Stimulated activated CD8-positive, alpha-beta memory T cell treated with anti-CD3 and anti-CD28 coated beads, Interleukin-7, amount 100 ng/mL, for 24 hours (primary cell): ENCODE measurements at places on chromosomes 7 and 10.

GRCh38 chr10:73717556-73717955 lies 19.6 kb upstream of the AGAP5 start:
- no peak for DNase-seq

- DNase-seq, result no peak
Measured at GRCh38 chr7:142185801-142186200, 72.1 kb downstream of the PRSS58 start.

DNA sequence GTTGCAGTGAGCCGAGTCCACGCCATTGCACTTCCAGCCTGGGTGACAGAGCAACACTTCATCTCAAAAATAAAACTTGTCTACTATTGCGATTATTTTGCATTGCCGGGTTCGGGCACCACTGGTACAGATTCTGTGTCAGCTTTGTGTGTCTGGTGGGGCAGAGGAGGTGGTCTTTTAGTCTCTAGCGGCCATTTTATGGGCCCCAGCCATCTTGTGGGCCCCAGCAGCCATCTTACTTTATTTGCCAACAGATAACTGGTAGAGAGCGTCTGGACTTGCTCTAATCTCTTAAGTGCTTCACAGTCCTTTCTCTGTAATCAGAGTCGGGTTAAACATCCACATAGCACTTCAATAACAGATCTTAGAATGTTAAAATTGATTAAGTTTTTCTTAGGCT lies 4.9 kb downstream of the BUD23 start:
- no peak for DNase-seq

- DNase-seq, result no peak
Measured at GRCh38 chr10:22483132-22483531, 137.8 kb downstream of the SPAG6 start.

DNA sequence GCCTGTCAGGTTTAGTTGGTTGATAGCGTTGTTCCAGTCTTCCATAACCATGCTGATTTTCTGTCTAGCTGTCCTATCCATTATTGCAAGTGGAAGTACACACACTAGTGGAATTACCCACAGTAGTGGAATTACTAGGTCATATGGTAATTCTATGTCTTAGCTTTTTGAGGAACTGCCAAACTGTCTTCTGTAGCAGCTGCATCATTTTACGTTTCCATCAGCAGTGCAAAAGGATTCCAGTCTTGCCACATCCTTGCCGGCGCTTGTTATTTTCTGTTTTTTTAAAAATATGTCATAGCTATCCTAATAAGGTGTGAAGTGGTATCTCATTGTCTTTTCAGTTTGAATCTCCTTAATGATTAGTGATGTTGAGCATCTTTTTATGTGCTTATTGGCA lies 17.2 kb upstream of the RHBDD2 start:
- DNase-seq, result no peak

DNA sequence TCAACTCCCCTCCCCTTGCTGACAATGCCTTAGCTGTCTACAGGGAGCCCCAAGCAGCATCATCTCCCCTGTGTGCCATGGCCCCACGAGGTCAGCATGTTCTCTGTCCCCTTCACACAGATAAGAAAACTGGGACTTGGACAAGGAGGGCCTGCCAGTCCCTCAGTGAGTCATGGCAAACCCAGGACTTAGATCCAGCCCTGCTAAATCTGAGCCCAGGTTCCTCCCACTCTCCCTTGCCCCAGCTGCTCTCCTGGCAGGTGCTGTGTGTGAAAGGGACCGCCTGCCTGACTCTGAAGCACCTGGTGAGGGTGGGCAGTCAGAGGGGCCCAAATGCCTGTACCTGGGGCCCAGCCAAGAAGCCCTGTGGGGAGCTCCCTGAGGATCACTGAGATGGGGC lies 7.4 kb downstream of the CRHR2 start:
- DNase-seq, result no peak

DNA sequence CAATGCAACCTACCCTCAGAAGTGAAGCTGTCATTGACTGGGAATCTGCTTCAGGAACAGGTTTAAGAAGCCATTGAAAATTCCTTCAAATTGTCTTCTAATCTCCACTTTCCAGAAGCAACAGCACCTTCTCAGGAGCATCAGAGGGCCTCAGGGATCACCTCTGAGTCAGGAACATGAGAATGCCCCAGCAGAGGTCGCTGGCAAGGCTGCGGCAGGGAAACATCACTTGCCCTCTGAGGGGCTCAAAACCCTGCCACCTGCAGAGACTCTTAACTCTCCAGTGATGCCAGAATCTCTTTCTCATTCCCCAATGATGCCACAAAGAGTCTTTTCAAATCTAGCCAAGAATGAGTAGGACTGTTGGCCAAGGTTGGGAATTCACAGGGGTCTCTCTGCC lies 5.9 kb upstream of the MAPK8 start:
- no peak for DNase-seq

DNA sequence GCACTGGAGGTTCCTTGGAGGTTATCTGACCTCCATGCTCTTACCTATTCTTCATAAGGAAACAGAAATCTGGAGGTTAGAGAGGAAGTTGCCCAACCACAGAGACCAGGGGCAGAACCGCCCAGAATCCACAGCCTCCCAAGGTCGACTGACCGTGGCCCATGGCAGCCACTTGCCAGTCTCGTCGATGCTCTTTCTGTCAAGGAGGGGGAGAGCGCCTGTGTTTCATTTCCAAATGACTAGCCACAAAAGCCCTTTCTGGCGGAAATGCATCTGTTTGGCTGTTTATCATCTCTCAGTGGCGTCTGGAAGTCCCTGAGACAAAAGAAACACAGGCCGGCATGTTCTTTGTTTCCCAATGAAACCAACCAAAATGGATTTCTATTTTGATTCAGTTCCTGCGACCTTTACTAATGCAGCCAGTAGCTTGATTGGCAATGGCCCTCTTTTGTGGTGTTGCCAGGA lies 2.9 kb downstream of the RAMP3 start:
- DNase-seq, result no peak

DNA sequence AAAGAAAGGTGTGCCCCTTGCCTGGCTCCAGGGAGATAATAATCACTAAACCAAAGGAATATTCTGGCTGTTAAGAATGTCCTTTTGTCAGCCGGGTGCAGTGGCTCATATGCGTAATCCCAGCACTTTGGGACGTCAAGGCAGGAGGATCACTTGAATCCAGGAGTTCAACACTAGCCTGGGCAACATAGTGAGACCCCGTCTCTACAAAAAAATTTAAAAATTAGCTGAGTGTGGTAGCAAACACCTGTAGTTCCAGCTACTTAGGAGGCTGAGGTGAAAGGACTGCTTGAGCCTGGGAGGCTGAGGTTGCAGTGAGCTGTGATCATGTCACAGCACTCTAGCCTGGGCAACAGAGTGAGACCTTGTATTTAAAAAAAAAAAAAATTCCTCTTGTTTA lies 74.1 kb downstream of the HERC4 start:
- DNase-seq, result no peak

- peak; percentile 46 for DNase-seq
Measured at GRCh38 chr10:68900427-68901104, 549 bp upstream of the DDX50 start.

GRCh38 chr7:80257756-80258155 lies 123.1 kb downstream of the GNAI1 start:
- DNase-seq, result no peak

DNA sequence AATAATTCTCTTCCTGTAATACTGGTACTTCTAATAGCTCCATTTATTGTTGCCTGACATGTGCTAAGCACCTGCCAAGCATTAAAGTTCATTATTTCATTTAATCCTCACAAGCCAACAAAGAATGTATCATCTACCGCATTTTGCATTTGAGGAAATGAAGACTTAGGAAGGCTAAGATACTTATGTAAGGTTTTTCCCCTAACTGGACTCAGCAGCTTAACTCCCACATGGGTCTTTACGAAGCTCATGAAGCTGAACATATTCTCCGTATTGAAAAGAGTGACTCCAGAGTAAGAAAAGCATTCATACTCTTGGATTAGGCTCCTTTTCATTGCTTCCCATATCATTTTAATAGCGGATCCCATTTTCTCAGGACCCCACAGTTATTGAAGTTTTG lies 155.7 kb upstream of the TMEM72 start:
- no peak for DNase-seq

GRCh38 chr10:24465891-24466818 lies 257.2 kb downstream of the KIAA1217 start:
- DNase-seq, result no peak

DNA sequence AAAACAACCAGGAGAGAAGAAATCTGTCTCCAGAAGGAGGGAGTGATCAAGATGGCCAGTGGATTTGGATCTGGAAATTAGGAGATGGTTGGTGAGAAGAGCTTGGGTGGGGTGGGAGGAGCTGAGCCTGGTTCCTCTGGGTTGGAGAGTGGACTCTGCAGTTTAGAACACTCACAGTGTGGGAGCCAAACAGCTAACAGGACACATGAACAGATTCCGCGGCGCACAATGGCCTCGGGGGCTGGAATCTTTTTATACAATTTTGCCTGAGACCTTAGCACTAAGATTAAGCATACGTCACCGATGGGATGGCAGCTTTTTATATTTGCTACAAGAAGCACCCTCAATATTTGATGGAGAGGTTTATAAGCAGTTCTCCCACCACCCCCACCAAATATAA lies 2.9 kb downstream of the ECHDC3 start:
- no peak for DNase-seq

- DNase-seq, result no peak
Measured at GRCh38 chr7:28591041-28591674, 178.8 kb downstream of the CREB5 start.

DNA sequence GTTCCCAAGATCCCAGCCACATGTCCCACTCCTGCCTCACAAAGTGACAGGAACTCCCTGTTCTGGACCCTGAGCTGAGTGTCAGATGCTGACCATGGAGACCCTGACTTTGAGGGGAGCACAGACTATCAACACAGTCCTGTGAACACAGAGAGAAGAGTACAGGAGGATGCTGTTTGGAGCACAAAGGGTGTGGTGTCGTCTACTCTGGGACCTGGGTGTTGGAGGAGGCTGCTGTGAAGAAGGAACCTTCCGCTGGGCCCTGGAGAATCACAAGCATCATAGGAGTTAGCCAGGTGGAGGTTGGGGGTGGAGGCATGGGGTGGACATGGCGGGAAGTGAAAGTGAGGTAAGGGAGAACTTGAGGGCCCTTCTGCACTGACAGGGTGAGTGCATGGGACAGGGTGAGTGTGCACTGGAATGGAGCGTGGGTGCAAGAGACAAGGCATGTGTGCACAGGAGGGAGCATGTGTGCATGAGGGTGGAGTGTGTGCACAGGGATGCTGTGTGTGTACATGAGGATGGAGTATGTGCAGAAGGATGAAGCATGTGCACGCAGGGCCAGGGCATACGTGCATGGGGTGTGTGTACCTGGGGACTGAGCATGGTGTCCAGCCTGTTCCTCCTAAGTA lies 70.7 kb upstream of the ANTXRL start:
- DNase-seq, result no peak

DNA sequence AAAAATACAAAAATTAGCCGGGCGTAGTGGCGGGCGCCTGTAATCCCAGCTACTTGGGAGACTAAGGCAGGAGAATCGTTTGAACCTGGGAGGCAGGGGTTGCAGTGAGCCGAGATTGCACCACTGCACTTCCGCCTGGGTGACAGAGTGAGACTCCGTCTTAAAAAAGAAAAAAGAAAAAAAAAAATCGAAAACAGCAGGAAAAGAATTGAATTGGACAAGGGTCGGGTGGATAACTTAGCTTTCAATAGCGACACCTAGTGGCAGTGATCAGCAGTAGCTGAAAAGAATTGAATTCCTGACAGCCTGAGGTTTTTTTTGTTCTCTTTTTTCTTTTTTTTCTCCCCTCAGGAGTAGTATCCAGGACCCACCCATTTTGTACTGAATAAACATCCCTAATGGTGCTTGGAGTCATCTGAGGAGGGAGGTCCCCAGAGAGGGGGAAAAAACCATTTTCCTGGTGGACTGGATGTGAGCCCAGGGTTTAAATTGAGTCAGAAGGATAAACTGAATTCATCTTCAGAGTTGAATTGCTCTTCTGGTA lies 55.1 kb downstream of the CYCS start:
- peak; percentile 2 for DNase-seq

DNA sequence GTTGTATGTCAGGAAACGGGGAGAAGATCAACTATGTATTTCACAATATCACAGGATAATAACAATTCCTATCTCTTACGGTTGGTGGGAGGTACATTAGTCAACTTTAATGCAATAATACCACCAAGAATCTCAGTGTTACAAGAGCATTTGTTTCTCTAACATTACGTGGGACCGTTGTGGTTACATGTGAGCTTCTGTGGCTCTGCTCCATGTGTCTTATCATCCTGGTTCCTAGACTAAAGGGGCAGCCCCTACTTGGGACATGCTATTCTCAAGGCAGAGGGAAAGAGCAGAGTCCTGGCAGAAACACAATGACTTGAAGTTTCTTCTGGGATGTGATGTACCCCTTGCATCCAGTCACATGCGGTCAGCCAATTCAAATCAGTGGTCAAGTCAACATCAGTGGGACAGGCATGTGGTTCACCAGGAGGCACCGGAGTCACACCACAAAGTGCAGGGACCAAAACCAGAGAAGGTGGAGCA lies 2.5 kb upstream of the ZNF22 start:
- no peak for DNase-seq

GRCh38 chr7:150450491-150451001 lies at the start of gene GIMAP8:
GIMAP8 (plus strand) TSS chr7:150450630; CDS start chr7:150466699, 16,069 bp downstream.
- DNase-seq, result no peak

DNA sequence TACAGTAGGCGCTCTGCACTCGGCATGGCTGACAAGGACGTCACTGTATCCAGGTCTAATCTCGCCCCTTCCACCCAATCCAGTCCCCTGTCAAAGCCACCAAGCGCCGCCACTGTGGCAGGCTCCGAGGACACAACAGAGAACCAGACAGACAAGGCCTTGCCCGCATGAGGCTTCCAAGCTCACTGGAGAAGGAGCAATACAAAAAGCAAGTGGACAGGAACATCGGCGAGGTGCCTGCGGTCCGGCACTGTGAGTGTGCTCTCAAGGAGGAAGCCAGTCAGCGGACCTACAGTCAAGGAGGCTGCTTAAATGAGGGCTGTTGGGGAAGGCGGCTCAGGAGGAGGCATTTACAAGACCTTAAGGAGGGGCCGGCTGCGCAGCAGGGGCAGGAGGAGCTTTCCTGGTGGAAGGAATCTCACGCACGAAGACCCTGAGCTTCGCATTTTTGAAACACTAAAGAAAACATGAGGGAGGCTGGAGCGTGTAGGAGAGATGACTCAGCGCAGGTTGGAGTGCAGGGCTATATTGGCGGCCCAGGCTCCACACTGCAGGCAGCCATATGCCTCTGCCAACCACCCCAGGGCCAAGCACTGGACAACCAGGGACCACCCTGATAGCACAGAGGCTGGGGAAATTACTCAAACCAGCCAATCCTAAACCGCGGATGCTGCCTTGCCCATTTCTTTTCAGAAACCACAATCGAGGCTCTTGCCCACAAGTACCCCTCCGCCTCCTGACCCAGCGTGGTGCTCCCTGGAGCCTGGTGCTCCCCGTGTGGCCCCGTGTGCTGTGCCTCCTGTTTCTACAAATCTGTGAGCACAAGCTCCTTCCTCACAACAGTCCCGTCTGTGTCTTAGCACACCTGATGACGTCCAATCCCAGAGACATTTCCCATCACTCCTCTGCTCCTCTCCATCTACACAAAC lies 28.9 kb downstream of the GNA12 start:
- DNase-seq, result no peak

DNA sequence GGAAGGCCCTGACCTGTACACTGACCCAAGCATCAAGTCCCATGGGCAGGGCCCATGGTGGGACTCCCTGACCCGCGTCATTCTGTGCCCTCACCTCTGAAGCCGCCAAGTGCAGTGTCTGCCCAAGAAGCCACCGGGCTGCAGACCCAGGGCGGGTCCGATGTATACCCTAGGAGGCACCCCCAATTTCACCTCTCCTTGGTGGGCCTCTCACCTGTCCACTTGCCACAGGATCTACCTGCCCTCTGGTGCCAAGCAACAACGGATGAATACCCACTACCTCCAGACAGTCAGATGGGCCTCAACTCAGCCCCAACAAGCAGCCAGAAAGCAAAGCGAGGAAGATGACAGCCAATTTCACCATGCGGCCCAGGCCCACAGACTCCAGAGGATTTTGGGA lies 92.6 kb downstream of the CTBP2 start:
- no peak for DNase-seq
